ENCODE measurements at places on chromosomes 12 and 14. TPM values are rescaled to one million over a fixed set of nuclear protein-coding genes. Genes with fewer than 3 reads are reported as not detected.

CDCA3 gene
- total RNA-seq = 3.4 TPM

CELA1 gene
- total RNA-seq = not detected

AMDHD1 gene
- not detected for total RNA-seq

KLRC1 gene
- total RNA-seq = not detected

SLC35E3 gene
- 5.5 TPM for total RNA-seq

DCAF4 gene
- 40.3 TPM for total RNA-seq

MEG3 gene
- 18.2 TPM for total RNA-seq

TAS2R7 gene
- not detected for total RNA-seq

GPR84 gene
- not detected for total RNA-seq

CNTN1 gene
- total RNA-seq = 27.1 TPM

WSCD2 gene
- total RNA-seq = 0.52 TPM

KRT2 gene
- 1,484 TPM for total RNA-seq

Measured in lower leg skin (tissue), 4 donors.